ENCODE measurements at places on chromosomes 12 and 14. TPM values are rescaled to one million over a fixed set of nuclear protein-coding genes. Genes with fewer than 3 reads are reported as not detected.

Gene TAS2R31
- total RNA-seq: 17.7 TPM

Gene CCDC198
- total RNA-seq: not detected

Gene CMKLR1
- total RNA-seq: 6.1 TPM

Gene SERPINA10
- total RNA-seq: not detected

Gene SALL2
- total RNA-seq: 9.0 TPM

Gene PHC1
- total RNA-seq: 37.2 TPM

Gene MUCL1
- not detected for total RNA-seq

Gene AQP2
- not detected for total RNA-seq

Gene ADAMTS20
- 0.21 TPM for total RNA-seq

Gene HVCN1
- total RNA-seq: 8.4 TPM

Gene MFAP5
- total RNA-seq: 100 TPM

Gene CELA1
- not detected for total RNA-seq

Gene RNFT2
- total RNA-seq: 1.0 TPM

Gene PAH
- total RNA-seq: not detected

Gene B4GALNT1
- total RNA-seq: 3.3 TPM

Gene CCDC92
- 5.5 TPM for total RNA-seq

Gene HSP90B1
- 376 TPM for total RNA-seq

Gene KRT77
- total RNA-seq: 0.10 TPM

Gene CLMN
- 8.5 TPM for total RNA-seq

Gene CISTR
- total RNA-seq: not detected

Gene HAL
- total RNA-seq: 0.51 TPM

Gene DRAM1
- total RNA-seq: 6.2 TPM

Gene CYP46A1
- 3.1 TPM for total RNA-seq

Gene CLEC12A
- total RNA-seq: not detected

Gene DGKA
- total RNA-seq: 50.5 TPM

Gene MORN3
- total RNA-seq: 0.41 TPM

Gene KRT3
- not detected for total RNA-seq

Gene SIX1
- total RNA-seq: 42.4 TPM

Gene TEX52
- not detected for total RNA-seq

Gene TAS2R8
- not detected for total RNA-seq

Gene ASCL1
- not detected for total RNA-seq

Gene ZNF891
- 3.6 TPM for total RNA-seq

Gene PTGR2
- total RNA-seq: 7.5 TPM

Gene NPFF
- not detected for total RNA-seq

Measured in tongue (tissue), 3 donors.